ENCODE measurements at places on chromosomes 1 and 21.

- DNase-seq: no peak
Measured at GRCh38 chr1:41560496-41560895, 76.0 kb upstream of the EDN2 start.

GRCh38 chr1:51347398-51348146, 17.2 kb upstream of the TTC39A start:
- DNase-seq: no peak

GRCh38 chr21:31778546-31778945, 46.6 kb upstream of the SCAF4 start:
- DNase-seq: no peak

DNA sequence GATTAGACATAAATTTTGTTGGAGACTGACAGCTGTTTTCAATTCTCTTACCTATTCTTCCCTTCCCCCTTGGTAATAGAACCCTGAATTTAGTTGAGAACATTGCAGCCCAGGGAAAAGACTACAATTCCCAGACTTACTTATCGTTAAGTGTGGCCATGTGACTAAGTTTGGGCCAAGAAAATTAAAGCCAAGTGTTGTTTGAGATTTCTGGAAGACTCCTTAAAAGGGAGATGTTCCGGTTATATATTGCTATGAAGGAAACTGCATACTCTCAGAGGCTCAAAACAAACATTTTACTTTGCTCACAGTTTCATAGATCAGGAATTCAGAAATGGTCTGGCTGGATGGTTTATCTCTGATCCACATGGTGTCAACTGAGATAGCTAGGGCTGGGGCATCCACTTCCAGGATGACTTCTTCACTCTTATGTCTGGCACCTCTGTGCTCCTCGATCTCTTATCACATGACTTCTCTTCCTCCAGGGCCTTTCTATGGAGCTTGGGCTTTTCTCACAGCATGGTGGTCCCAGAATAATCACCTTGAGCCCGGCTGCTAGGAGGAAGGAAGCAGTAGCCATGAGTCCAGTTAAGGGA, 22.4 kb upstream of the CD34 start:
- DNase-seq: no peak

- DNase-seq: no peak
Measured at GRCh38 chr1:156608036-156608674, 6.9 kb upstream of the GPATCH4 start.

GRCh38 chr21:20730441-20730840, 267.8 kb upstream of the NCAM2 start:
- DNase-seq: no peak

DNA sequence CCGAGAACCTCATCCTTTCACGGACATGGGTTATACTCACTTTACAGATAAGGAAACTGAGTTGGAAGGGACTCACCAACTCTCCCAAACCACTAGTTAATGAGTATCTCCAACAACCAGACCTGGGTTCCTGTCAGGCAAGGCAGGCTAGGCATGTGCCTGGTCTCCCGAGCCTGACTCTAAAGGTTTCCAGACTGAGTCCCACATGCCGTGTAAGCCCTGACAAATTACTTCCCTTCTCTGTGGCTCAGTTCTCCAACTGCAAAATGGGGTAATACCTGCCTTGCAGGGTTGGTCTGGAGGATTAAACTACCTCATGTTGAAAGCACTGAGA, 34.3 kb downstream of the SSBP3 start:
- no peak for DNase-seq

GRCh38 chr1:43015269-43015668, 56.6 kb upstream of the SLC2A1 start:
- DNase-seq: no peak

- DNase-seq: no peak
Measured at GRCh38 chr1:225427235-225428067, at the start of gene LBR. Gene LBR, minus strand, starts transcription at chr1:225428038. Its CDS starts 3,963 bp downstream, at chr1:225424075.

DNA sequence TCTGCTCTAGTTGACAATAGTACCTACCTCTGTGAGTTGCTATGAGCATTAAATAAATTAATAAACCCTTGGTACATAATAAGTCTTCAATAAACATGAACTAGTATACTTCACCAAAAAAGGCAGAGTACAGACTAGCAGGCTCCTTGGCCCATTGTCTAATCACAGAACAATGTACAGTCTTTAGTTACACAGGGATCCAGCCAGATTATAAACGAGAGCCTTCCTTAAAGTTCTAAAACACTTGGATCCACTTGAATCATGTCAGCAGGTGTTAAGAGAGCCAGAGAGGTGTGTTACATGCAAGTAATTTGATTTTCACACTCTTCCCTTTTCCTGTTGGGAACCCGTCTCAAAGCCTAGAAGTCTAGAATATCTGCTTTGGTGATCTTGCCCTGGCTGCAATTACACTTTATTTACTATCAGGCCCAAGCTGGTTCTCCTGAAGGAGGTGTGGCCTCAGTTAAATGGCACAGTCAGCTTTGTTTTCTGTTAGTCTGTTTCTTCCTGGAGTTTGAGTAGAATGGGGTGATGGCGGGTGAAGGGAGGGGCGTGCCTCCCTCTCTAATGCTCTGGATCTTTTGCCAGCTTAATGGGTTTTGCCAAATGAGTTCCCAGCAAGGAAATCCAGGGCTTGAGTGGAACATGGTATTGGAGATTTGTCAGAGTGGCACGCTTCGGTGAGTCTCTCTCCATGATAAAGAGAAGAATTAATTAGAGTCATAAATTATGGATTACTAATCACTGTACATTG, 570.9 kb upstream of the CAMK1G start:
- no peak for DNase-seq

- DNase-seq: no peak
Measured at GRCh38 chr1:3922851-3923250, 22.8 kb upstream of the C1orf174 start.

DNA sequence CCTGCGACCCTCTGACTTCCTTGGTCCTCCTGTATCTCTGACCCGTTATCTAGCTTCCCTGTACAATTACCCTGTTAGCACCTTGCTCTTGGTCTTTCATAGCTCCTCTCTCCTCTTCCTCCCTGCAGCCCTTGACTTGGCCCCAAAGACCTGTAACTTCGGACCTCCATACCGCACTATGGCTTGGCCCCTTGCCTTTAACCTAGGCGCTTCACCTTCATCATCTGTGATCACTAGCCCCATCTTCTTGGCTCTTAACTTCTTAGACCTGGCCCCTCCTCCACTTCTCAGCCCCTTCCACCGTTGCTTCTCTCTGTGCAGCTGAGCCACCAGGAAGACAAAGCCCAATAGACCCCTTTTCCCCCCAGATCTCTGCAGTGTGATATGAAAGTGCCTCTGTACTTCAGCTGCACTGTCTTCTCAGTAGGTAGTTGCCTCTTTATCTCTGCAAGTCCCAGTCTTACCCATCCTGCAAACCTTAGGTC, 740 bp downstream of the ZNF691 start:
- DNase-seq: no peak

DNA sequence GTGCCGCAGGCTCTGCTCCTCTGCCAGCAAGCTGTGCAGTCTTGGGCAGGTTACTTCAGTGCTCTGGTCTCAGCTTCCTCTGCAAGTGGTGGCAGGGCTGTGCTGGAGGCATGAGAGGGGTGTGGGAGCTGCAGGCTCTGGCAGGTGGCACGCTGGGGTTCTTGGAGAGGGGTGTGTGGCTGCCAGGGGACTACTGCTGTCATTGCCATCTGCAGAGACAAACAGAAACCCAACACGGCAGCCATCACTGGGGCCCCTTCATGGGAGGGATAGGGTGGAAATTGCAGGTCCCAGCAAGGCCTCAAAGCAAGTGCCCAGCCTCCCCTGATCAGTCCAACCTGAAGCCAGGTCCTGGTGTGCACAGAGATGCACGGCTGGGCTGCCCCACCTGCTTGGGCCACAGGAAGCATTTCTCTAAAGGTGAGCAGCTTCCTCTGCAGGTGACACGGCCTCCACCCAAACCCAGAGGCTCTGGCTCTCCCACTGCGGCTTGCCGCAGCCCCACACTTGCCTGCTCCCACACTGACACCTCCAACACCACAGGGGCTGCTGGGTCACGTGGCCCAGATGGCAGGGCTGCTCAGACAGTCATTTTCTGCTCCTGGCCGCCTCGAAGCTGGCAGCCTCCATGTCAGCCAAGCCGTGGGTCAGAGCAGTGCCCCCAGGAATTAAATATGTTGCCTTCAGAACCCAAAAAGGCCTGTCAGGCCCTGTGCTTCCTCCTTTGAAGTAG, 4.1 kb upstream of the COL6A2 start:
- DNase-seq: no peak

- no peak for DNase-seq
Measured at GRCh38 chr1:66927528-66927927, 2.7 kb downstream of the MIER1 start.

GRCh38 chr1:175635092-175635491, 108.3 kb downstream of the TNR start:
- DNase-seq: no peak

GRCh38 chr1:43414634-43415223, 25.0 kb downstream of the SZT2 start:
- DNase-seq: no peak

DNA sequence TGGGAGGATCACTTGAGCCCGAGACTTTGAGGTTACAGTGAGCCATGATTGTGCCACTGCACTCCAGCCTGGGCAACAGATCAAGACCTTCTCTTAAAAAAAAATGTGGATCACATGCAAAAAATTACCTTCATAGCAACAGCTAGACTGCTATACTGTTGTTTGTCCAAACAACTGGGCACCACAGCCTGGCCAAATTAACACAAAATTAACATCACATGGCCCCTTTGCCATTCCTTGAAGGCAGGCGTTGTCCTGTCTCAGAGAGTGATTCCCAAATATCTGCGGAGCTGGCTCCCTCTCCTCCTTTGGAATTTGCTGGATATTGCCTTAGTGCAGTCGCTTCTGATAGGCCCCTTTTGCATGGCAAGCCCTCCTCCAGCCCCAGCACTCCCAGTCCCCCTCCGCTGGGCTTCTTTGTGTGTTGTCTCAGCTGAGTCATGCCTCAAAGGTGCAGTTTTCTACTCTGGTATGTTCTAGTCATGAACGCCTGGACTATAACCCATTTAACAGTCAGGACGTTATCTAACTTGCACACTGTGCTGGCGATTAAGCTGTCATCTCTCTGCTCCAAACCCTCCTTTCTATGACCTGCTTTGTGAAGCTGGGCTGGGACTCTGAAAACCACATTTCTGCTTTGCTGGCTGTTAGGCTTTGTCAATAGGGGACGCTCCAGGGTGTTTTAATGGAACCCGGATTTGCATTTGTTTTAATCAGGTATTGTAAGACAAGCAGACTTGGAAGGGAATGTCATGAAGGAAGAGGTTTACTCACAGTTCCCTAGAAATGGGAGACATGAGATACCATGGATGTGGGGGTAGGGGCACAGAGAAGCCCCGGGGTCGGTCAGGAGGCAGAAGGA, 20.1 kb upstream of the HPCAL4 start:
- no peak for DNase-seq

- no peak for DNase-seq
Measured at GRCh38 chr1:202553560-202554038, 156.7 kb downstream of the SYT2 start.

DNA sequence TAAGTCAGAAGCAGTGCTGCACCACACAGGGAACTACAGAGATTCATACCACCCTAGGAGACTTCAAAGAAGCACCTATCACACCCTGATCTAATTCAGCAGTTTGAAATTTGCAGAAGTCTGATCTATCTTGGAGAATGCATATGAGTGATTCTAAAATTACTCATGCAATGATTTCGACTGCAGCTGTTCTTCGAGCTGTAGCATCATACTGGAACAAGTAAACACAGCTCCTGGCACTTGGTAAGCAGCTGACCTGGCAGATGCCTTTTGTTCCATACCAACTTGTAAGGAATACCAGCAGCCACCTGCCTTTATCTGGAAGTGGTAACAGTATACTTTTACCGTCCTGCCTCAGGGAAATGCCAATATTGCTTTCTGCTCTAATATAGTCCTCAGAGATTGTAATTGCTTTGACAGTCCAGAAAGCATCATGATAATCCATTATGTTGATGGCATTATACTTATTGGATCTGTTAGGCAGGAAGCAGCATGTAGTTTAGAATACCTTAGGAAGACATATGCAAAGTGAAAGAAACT, 25.7 kb downstream of the AADACL4 start:
- DNase-seq: no peak

GRCh38 chr1:230798491-230798890, 51.3 kb downstream of the CAPN9 start:
- no peak for DNase-seq

DNA sequence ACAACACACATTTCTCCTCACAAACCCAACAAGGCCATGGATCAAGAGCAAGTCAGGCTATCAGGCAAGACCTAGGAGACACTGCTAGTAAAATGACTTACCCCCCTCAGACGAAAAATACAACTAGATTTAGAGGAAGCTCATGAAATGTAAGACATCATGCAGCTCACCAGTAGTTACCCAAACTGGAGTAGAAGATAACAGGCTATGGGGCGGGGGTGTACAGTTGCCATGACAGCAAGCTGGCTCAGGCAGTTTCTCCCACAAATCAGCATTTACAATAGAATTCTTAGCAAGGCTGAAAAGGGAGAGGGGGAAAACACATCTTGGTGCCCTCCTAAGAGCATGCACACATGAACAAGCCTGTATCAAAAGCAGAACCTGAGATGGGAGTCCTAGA, 13.9 kb downstream of the TPM3 start:
- DNase-seq: no peak

DNA sequence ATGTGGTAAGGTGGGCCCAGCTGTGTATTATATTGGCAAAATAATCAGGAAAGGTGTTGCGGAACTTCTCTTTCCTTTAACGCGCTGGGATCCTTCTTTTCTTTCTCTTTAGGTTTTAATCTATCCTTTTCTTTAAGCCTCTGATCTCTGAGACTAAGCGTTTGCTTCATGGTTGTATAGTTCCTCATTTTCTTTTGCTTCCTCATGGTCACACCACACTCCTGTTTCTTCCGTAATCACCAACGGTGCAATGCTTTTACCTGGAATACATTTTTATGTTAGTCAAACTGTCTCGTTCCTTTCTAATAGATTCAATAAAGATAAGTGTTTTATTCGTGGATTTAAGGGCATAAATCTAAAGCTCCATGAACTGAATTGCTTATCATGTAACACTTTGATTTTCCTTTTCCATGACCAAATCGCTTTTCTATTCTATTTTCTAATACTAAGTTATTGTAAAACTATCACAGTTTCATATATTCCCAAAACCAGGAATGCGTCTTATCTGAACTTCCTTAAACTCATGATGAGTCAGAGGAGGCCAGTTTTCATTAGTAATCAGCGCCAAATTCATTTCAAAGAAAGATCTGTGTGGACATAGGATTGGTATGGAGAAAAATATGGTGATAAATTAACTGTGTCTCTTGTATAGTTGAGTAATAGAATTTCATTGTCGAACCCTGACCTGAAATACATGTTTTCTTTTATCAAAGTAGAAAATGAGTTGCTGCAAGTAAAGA, 12.2 kb downstream of the SDCCAG8 start:
- DNase-seq: no peak

GRCh38 chr1:169111472-169111871, 5.0 kb downstream of the ATP1B1 start:
- no peak for DNase-seq
